Activated naive CD4-positive, alpha-beta T cell treated with anti-CD3 and anti-CD28 coated beads, Interleukin-2, amount 50 U/mL, for 72 hours (primary cell): ENCODE measurements at places on chromosomes 1 and 21. TPM values are rescaled to one million over a fixed set of nuclear protein-coding genes. Genes with fewer than 3 reads are reported as not detected.

The RASSF5 gene
- total RNA-seq = 212 TPM

The MATN1 gene
- total RNA-seq = 0.66 TPM

The LCA5L gene
- total RNA-seq = not detected

The BTBD8 gene
- 2.1 TPM for total RNA-seq
